Naive thymus-derived CD4-positive, alpha-beta T cell (primary cell): ENCODE measurements at places on chromosomes 3 and 15. TPM values are rescaled to one million over a fixed set of nuclear protein-coding genes. Genes with fewer than 3 reads are reported as not detected.

AGBL1 gene
- total RNA-seq, result not detected

FGF12 gene
- total RNA-seq, result not detected in 2 replicates

GRCh38 chr3:29554566-29554965 lies 273.7 kb downstream of the RBMS3 start:
- no peak for DNase-seq

GRCh38 chr3:123353850-123354233 lies 95.0 kb downstream of the ADCY5 start:
- DNase-seq, result no peak

DNA sequence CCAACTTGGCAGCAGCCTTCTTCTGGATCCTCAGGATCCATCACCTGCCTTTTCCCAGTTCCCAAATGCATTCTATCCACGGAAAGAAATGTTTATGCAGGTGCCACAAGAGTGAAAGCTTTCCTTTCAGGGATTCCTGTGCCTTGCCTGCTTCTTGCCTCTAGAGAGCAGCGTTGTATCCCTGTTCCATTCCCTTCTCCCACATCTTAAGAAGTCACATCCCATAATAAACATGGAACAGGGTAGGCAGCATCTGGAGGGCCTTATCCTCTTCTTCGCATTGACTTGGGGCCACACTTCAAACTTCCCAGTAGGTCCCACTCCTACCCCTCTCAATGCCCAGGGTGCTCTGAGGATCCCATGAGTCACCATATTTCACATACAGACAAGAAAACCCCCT lies 72.7 kb upstream of the DCLK3 start:
- no peak for DNase-seq

- no peak for DNase-seq
Observed at GRCh38 chr3:170636400-170636973, 50.6 kb upstream of the SLC7A14 start.

DNA sequence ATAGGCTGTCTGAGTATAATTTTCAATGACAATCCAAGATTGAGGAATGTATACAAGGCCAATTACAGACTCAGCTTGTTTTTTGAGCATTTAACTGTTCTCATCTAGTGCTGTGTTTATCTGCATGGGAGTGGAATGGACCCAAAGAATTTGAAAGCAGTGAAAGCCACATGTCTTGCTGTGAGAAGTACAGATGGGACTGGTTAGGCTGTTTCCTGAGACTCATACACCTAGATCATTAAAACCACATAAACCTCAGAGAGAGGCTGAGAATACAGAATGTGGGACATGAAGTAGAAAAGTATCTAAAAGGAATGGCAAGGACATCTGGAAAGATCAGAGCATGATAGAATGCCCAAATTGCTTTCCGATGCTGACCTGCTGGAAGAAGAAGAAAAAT lies 224.6 kb downstream of the NLGN1 start:
- no peak for DNase-seq

DNA sequence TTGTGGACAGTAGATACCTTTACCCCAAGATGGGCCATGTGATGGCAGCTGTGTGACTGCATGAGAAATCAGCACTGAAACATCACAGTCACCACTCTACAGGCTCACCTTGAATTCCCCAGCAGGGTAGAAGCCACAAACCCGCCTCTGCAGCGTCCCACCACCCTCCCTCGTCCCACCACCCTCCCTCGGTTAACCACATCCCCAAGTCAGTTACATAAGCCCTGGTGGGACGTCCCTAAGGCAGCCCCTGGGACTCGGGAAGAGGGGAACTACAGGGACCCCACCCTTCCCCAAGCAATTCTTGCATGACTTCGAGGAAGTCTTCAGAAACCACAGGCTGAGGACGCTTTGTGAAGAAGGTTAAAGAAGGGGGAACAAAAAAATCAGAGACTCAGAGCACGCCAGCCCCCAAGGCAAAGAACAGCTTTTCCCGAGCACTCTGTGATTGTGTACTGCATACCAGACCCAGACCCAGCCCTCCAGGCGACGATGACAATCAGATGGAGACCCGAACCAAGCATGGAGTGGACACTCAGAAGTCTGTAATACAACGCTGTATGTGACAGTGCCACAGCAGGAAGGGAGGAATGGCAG lies 60.5 kb downstream of the SH3BP5 start:
- DNase-seq, result peak; percentile 88

DNA sequence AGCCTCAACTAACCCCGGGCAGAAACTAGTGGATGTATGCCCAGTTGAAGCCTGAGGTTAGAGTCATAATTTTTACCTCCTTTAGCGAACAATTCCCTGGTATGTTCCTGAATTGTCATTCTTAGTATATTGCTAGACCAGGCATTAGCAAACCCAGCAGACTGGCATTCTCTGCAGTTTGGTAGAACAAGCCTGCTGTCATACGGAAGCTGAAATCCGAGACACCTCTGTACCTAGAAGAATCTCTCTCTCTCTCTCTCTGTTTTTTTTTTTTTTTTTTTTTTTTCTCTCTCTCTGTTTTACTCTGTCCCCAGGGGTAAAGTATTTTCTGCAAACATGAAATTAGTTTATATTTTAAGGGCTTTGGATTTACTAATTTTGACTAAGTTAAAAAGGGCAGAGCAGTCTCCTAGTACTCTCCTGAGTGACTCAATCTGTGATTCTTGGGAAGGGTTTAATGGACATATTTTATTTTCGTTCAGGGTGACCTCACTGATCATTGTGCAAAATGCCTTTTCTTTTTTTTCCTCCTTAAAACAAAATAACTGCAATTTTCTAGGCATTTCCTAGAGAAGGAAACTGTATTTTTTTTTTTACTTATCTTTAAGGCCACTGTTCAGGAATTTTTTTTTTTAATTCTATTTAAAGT lies 133.6 kb upstream of the ICE2 start:
- DNase-seq, result no peak
